ENCODE measurements at places on chromosomes 1 and 21. TPM values are rescaled to one million over a fixed set of nuclear protein-coding genes. Genes with fewer than 3 reads are reported as not detected.

DNA sequence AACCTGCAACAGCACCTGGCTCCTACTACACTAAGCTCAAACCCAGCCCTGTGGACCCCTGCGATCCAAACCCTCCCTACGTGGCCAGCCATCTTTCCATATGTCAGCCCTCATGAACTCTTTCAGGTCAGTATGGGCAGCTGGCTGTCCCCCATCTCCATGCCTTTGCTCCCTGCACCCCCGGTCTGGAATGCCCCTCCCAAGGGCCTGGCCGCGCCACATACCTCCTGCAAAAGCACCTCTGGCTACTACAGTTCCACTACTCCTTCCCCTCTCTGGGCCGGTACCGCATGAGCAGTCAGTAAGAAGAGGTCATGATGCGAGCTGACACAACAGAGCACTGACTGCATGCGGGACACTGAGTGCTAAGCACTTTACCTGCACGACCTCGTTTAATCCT, 10.0 kb upstream of the TAGLN2 start:
- no peak for DNase-seq

DNA sequence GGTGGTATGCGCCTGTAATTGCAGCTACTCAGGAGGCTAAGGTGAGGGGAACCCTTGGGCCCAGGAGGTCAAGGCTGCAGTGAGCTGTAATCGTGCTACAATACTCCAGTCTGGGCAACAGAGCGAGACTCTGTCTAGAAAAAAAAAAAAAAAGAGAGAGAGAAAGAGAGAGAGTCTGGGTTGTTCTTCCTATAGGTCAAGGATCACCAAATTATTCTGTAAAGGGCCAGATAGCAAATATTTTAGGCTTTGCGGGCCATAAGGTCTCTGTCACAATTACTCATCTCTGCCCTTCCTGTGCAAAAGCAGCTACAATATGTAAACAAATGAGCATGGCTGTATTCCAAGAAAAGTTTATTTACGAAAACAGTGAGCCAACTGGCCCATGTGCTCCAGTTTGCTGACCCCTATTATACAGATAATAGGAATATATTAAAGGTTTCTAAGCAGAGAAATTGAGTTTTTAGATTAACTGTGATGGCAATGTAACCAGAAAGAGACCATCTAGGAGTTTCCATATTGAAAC, 2.1 kb downstream of the SASS6 start:
- no peak for DNase-seq

DNA sequence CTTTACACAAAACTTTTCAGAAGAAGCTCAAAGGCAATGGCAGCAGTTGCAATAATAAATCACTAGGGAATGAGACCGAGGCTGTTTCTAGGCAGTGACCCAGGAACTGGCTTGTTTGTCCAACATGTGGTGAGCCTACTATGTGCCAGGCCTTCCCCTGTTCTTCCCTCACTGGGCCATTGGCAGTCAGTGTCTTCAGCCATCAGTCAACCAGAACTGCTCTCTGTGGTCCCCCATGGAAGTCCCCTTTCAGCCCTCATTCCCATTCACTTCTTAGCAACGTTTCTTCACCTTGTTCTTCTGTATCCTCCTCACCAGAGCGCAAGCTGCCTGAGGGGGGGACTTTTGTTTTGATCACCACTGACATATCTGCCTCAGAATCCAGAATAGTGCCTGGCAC, 274.1 kb downstream of the RRAGC start:
- no peak for DNase-seq

GRCh38 chr1:89363196-89363595, 663 bp upstream of the GBP6 start:
- no peak for DNase-seq

- no peak for DNase-seq
Observed at GRCh38 chr1:77925956-77926355, 37.5 kb downstream of the NEXN start.

DNA sequence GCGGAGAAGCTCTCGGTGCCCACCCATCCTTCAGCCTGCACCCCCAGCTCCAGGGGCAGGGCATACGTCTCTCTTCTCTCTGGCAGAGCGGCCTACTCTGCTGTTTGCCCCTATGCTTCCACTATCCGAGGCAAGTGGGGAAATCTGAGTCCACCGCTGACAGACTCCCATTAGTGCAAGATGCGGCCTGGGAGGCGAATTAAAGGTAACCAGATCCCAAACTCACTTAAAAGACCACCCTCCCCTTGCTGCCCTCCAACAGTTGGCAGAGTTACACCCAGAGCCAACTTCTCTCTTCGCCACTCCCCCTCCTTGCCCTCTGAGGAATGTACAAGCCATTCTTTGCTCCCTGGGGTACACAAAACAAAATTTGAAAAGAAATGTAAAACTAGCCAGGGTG, 6.4 kb downstream of the FOXD3 start:
- DNase-seq = no peak

DNA sequence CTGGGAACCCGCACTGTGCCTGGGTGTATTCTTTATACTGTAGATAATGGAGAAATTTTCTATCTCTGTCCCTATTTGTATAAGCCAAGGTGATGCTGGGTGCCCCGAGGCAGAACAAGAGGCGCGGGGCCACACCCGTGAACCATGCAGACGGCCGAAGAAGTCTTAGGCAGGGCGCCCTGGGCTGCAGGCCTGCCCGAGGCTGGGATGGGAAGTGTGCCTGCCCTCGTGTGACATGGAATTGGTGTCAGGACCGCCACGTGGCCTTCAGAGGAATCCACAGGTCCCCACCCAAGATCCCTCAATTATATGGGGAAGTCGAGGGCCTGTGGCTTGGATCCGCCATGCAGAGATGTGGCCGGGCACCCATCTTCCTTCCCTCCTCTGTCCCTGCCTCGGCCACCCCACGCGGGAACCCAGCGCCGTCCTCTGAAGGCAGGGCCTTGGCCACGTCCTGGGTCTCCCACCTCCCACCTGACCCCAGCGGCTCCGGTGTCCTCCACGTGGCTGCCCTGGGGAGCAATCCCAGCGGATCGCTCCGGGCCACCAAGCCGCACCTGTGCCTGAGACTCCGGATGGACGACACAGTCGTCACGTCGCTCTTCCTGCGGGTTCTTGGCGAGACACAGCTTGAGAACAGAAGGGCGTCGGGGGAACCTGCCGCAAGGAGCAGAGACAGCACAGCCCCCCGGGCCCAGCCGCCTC, 19.9 kb upstream of the ARHGEF16 start:
- DNase-seq = no peak

DNA sequence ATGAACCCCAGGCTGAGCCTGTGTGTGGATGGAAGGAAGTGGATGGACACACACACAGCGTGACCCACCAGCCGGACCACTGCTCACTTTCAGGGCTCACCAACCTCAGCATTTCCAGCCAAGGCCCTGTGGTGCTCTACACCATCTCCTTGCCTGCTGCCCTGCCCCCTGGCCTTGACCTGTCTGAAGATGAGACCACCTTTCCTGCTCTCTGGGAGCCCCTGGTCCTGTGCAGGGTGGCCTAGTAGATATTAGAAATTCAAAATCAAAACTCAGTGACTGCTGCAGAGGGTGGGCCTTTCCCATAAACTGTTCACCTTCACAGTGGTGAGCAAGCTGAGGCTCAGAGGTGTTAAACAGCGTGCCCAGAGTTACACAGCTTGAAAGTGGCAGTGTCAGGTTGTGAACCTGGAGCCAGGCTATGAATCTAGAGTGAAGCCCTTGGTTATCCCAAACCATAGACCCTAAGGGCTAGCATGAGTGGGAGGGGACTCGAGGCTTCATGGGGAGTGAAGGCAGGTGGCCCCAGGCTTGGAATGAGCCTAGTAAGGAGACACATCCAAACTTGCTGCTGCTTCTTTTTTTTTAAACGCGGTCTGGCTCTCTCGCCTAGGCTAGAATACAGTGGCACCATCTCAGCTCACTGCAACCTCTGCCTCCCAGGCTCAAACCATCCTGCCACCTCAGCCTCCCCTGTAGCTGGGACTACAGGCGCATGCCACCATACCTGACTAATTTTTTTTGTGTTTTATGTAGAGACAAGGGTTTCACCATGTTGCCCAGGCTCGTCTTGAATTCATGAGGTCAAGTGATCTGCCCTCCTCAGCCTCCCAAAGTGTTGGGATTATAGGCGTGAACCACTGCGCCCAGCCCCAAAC, 41.5 kb downstream of the MAN1C1 start:
- no peak for DNase-seq

The SLAMF9 gene
- total RNA-seq = not detected

The RNF223 gene
- total RNA-seq = 5.3 TPM

The S100A8 gene
- total RNA-seq = 1.2 TPM

The CORT gene
- 0.52 TPM for total RNA-seq

All from left colon (tissue), 2 donors.